ENCODE measurements at places on chromosomes 13 and 19.
A peak's percentile ranks its signal among the peaks of the same experiment; 100 is the strongest.

DNA sequence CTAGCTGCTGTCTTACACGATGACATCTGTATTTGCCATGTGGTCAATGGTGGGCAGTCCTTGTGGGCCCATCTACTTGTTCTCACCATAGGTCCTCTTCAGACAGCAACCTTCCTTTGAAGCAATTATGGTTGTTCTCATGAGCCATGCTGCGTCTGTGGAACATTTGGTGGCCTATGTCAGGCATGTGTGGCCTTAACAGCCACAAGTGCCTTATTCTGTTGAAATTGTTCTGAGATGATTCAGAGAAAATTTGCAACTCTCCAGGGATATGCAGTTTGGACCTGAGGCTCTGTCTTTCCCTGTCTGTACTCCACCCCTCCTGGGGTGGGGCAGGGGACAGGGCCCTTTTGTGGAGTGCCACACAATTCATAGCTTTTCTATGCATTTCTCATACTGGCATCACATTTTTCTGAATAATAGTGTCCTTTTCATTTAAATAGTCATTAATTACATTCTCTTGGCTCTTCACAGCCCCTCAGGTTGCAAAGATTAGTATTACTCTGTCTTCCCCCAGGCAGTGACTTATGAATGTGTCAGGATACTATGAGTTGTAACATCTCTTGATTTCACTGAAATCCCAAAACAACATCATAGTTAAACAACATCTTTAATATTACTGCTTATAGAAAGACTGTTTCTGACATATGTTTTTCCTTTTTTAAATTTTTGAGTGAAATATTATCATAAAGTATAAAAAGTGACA is 102.1 kb downstream of the ITGBL1 start:
- no peak for DNase-seq

- no peak for DNase-seq
These were observed 65.3 kb downstream of the PCDH20 start for GRCh38 chr13:61350341-61350740.

DNA sequence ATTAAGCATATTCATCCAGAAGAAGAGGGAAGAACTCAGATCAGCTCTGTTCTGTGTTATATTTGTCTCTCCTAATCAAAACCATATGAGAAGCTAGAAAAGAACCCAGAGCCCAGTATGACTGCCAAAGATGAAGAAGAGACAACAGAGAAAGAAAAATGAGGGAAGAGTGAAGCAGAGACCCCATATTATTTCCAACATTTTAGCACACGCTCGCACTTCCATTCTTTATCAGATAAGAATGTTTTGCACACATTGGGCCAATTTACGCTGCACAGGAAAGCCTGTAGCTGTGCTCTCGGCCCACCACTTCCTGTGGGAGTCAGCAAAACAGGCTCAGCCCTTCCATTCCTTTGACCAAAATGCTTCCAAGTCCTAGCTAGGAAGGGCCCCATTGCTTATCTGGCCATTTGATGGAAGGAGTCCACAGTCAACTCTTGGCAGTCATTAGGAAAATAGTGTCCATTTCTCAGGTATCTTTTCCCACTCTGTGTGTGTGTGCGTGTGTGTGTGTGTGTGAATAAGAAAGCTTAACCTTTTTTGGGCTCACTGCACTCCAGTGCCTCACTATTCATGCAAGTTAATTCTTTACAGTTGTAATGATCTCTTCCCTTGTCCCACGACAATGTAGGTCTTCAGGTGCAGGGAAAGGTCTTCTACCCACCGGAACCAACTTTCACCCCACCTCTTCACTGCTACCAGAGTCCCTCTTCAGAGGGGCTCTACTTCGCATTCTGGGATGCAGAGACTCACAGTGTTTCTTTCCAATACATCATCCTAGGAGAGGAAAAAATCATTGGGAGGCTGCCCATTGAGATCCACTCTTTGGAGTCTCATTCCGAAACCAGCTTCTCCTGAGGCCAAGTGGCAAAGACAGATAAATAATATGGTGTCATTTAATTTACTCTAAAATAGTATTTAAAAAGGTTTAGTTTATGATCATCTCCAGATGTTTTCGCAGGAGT is 237.5 kb downstream of the COG6 start:
- peak; percentile 33 for DNase-seq

DNA sequence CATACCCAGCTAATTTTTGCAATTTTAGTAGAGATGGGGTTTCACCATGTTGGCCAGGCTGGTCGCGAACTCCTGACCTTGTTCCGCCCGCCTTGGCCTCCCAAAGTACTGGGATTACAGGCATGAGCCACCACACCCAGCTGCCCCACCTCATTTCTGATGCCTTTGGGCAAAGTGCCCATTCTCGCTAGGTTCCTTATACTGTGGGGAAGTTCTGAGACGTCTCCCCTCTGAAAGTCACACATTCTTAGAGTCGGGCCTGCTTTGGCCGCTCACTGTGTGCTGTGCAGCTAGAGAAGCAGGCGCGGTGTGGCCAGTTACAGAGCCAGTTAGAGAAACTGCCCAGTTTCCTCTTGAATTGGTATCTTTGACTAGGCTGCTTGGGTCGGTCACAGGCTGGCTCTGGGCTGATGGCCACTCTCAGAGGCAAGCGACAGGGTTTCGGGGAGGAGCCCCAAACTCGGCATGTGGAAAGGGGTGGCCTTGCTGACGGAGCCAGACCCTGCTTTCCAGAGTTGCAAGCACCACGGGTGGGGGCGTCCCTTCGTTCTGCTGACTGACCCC is 18.0 kb downstream of the PRAM1 start:
- no peak for DNase-seq

GRCh38 chr13:31195616-31196015 is 4.2 kb upstream of the B3GLCT start:
- no peak for DNase-seq

DNA sequence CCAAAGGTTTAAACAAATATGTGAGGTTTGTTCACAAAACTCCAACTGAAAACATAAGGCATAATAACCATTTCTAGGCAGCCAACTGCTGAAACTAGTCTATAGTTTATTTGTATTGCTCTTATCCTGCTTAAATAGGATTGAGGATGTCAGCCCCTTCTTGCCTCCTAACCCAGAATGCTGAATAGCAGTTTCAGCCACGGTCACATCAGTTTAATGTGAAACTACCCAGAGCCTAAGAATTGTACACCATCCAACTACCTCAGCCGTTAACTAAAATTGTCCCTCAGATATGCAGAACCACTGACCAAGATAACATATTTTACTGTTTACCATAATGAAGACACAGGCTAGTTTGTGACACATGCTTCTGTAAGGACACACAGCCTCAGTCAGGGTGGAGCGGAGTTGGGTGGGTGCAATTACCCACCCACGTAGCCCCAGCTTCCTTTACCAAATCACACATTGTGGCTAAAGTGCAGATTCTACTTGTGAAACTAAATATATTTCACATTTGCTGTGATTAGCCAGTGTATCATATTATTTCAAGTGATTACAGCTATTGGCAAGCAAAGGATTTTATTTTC is 259.9 kb downstream of the EFNB2 start:
- DNase-seq, result no peak

DNA sequence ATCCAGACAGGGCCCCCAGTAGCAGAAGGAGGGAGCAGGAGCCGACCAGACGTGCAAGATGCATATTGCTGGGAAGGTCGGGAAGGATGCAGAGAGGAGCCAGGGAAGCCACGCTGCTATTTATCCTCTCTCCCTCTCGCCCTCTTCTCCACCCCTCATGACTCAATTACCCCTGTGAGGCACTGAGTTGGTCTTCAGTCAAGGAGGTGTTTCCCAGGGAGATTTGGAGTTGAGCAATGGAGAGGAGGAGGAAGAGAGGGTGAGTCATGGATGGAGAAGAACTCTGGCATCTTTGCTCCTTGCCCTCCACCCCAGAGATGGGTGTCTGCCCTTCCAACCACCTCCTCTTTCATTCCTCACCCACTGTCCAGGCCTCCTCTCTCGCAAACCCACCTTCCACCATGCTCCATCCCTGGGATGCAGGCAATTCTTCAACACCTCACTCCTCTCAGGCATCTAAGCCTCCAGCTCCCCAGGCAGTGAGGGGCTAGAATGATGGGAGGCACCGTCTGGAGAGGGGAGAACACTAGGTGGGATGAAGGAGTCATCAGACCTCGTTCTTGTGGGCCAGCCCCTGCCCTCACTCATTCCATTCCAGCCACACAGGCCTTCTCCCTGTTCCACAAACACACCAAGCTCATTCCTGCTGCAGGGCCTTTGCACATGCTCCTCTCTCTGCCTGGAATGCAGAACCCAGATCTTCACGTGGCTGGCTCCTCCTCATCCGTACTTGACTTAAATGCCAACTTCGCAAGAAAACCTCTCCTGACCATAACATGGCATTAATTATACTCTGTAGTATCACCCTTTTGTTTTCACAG is at the start of gene SBSN:
SBSN (minus strand) TSS at position 94 of the 821 bp plus-strand sequence; CDS start at position 64, 30 bp downstream.
- DNase-seq, result no peak

- DNase-seq, result no peak
These were observed 28.2 kb downstream of the IGFL2 start for GRCh38 chr19:46176116-46176860.

DNA sequence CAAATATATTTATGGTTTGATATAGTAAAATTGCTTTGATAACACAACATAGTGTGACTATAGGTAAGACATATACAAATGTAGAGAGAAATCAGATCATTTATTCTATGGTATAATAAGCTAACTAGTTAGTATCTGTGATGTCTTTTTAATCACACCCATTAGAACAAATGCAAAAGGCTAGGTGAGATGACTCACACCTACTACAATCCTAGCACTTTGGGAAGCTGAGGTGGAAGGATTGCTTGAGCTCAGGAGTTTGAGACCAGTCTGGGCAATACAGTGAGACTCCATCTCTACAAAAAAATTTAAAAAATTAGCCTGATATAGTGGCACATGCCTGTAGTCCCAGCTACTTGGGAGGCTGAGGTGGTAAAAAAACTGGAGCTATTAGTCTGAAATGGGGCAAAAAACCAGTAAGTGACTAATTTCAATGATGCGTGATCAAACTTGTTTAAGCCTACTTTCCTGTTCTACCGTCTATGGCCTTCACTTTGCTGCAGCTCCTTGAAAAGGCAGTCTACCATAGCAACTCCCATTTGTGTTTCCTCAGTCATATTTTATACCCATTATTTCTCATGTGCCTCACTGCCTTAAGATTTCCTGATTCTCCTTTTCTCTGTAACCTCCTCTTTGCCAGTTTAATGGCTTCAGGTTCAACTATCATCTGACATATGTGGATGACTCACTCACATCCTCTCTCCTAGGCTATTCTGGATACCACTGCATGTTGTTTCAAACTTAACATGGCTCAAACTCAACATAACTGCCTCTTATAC is 12.5 kb downstream of the ALG5 start:
- no peak for DNase-seq
